Left lung (tissue), 14 donors: ENCODE measurements at places on chromosomes 2 and 18. TPM values are rescaled to one million over a fixed set of nuclear protein-coding genes. Genes with fewer than 3 reads are reported as not detected.

DNA sequence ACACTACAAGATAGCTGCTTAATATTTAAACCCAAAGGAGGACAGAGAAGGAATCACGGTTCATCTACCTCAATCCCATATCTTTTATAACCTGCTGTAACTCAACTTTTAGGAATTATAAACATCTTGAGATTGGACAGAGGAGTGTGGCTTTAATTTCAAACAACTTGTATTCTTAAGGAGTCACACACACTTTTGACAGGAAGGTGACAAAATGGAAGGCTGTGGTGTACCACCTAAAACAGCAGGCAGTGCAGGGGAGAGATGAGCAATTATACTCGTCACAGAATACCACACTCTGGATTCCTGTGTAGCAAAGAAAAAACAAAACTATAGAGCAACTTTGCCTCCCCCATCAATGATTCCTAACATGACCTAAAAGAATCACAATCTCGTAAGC is 194.8 kb downstream of the ZEB2 start:
- no peak for DNase-seq

DNA sequence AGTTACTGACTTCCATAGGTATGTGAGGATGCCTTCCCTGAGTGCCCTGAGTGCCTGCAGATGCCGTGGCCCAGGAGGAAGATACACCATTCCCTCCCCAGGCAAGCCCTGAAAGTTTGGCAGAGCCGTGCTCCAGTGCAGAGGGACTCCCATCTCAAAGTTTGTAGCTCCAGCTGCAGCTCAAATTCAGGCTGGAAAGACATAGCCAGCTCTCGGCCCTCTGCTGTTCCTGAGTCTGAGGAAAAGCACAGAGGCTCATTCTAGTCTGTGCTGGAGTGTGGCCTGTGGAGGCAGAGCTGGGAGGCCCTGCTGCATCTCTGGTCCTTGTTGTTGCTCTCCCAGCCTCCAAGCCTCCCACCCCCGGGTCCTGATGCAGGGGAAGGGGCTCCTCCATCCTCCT is 15.9 kb upstream of the TPO start:
- no peak for DNase-seq

The HTR2B gene
- total RNA-seq, result 0.94 TPM

The ZNF804A gene
- 0.52 TPM for total RNA-seq
